ENCODE measurements at places on chromosomes 11 and 22.
A peak's percentile ranks its signal among the peaks of the same experiment; 100 is the strongest.

DNA sequence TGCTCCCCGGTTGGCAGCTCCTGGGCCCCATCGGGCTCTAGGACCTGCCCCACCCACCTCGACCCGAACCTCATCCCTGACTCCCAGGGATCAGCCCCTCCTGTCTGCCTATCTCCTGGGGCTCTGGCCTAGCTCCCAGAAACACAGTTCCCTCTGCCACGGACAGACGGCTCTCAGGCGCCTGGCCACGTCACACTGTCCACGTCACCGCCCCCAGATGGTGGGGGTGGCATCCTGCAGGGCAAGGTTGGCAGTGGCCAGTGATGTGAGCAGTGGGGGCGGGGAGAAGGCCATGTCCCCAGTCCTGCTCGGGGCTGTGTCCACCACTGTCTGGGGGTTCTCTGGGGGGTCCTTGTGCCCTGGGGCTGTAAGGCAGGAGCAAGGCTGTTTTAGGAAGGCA, 29.2 kb downstream of the SYT7 start:
- DNase-seq: no peak

DNA sequence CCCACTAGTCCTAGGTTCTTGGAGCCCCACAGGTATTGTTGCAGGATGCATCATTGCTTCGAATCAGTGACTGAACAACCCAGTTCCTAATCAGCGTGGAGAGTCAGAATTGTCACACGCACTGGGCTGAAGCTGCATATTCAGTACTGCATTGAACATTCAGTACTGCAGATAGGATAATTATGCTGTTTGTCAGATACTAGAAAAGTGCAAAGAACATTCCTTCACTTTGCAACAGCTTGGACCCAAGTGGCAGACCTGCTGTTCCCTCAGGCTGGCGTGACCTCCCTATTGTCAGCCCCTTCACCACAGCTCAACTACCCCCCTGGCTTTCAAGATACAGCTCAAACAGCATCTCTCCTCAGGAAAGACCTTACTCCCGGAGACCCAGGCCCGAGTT, 27.6 kb downstream of the NF2 start:
- no peak for DNase-seq

- DNase-seq: no peak
These were observed 334.5 kb downstream of the CTTN start for GRCh38 chr11:70732881-70733196.

DNA sequence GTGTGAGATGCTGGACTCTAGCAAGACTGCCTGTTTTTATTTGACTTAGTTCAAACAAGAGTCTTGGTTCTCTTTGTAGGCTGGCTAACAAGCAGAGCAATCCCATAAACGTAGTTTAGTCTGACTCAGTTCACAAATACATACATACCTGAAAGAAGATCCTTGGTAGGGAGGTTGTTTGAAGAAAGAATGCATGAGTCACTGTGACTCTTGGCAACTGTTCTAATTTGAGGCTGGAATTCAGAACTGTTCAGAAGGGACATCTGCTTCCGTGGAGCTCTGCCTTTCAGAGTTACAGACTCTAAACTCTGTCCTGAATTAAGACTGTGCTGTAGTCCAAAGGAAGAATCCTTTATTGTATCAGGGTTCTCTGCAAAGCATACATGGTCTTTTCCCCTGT, 32.2 kb downstream of the C2CD3 start:
- DNase-seq: peak; percentile 34

- no peak for DNase-seq
These were observed 15.9 kb downstream of the MOGAT2 start for GRCh38 chr11:75733431-75734107.

GRCh38 chr22:43447380-43447779, 35.6 kb downstream of the MPPED1 start:
- no peak for DNase-seq

GRCh38 chr22:47176573-47177333, 414.3 kb downstream of the TBC1D22A start:
- no peak for DNase-seq

DNA sequence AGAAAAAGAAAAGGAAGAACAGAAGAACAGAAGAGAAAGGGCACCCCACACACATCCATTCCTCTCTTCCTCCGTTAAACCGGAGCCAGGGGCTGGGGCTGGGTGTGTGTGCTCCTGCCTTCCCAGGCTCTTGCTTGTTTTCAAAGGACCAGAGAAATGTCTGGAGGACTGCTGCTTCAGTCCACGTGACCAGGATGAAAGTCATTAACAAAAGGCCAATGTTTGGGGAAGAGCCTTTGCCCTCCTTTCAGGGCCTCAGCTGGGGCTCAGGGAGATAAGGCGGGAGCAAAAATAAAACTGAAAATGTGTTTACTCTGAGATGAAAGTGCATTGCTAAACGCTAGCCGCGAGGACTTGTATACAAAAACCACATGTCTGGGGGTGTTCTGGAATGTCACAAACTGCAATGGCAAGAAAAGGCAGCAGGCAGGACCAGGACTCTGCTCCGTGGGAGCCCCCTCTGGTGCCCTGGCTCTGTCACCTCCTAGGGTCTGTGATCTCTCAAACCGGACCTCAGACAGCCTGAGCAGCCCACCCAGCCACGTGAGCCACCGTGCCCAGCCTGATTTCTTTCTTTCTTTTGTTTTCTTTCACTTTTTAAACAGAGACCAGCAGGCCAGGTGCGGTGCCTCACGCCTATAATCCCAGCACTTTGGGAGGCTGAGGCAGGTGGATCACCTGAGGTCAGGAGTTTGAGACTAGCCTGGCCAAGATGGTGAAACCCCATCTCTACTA, 31.6 kb upstream of the MYH9 start:
- DNase-seq: no peak

DNA sequence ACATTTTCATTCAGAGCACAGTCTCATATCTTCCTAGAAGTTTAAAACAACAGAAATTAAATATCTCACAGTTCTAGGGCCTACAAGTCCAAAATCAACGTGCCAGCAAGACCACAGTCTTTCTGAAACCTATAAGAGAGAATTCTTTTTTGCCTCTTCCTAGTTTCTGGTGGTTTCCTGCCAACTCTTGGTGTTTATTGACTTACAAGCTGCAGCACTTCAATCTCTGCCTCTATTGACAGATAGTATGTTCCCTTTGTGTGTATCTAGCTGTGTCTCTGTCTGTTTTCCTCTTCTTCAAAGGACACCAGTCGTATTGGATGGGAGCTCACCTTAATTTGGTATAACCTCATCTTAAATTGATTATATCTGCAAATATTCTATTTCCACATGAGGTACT, 347.5 kb downstream of the DCDC1 start:
- DNase-seq: no peak

GRCh38 chr11:57779276-57779675, 17.7 kb downstream of the CTNND1 start:
- no peak for DNase-seq

DNA sequence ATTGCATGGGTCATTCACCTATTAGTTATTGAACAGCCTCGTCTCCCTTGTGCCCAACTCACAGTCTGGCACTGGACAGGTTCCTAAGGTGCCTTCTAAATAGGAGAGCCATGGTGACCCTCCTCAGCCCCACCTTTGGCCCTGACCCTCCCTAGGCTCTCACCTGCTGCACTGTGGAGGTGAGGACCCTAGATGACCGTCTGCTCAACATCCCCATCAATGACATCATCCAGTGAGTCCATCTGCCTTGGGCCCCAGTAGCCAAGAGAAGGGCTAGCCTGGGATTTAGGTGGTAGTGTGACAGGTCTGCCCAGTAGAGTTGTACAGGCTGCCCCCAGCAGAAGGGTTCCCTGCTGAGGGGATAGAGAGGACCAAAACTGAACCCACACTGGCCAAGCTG, 13.6 kb downstream of the UCP2 start:
- DNase-seq: no peak

DNA sequence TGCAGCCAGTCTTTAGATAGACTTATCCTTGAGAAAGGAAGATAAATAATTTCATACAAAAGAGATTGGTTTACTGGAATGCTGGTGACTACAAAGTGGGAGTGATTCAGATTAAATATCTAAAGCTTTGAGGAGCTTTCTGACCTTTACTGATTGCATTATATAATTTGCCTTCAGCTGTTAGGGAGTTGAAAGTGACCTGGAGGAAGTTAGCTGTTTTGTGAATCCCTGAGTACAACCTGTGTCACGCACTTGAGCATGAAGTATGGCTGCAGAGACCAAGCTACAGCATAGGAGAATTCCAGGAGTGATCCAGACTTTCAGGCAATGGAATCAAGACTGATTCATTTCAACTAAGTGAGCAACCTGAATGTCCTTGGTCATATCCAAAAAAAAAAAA, 1848.3 kb upstream of the RAG2 start:
- no peak for DNase-seq

- DNase-seq: no peak
These were observed 53.5 kb downstream of the COMMD9 start for GRCh38 chr11:36235750-36236149.

- DNase-seq: no peak
These were observed 144.9 kb downstream of the HIPK3 start for GRCh38 chr11:33402066-33402465.

- no peak for DNase-seq
These were observed 35.0 kb downstream of the TPBGL start for GRCh38 chr11:75275581-75275980.

DNA sequence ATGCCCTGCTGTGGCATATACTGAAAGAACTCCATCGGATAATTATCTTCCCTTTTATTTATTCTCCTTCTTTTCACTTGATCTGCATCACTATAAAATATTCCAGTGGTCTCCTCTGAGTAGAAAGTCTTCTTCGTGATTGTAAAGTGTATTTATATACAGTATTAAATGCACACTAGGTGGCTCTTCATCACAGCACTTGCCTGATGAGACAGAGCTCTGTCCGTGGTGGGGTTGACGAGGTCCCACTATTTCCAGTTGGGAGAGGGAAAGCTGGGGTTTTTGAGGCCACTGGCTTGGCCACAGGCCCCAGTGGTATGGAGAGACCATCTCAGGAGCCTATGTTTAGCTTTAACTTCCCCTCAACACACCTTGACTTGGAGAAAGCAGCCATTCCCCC, 31.6 kb upstream of the ZBTB16 start:
- no peak for DNase-seq

GRCh38 chr22:24727218-24727851, 47.2 kb downstream of the PIWIL3 start:
- no peak for DNase-seq

DNA sequence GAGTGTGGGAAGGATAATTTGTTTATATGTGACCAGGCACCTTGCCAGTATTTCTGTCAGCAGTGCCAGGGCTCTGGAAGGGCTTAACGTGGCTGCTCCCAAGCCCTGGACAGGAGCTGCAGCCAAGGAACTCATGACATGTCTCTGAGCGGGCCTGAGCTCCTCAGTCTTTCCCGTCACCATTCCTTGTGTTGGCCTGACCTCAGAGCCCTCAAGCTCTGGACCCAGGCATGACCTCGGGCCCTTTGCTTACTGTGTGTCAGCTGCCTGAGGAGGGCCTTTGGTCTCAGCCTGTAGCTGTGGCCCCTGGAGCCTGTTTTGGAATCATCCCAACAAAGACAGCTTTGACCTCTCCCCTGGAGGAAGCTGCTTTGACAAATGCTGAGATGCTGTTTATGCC, 264.1 kb upstream of the PLET1 start:
- no peak for DNase-seq

- no peak for DNase-seq
These were observed 57.5 kb downstream of the RPUSD4 start for GRCh38 chr11:126153972-126154371.

DNA sequence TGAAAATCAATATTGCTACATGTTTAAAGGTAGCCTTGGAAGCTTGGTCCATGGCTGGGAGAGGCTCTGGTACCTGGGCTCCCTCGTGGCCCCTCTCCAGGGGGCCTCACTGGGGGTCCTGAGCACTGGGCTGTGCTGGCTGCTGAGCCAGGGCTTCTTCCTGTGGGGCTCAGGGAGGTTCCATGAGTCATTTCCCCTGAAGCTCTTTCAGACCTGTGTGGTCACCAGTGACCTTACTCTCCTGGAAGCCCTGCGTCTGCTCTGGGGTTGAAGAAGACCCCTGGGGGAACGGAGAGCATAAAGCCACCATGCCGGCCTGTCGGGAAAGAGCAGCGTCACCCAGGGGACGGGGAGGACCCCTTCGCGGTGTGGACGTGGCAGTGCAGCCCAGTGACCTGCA, 389.0 kb downstream of the TBC1D22A start:
- no peak for DNase-seq

- DNase-seq: no peak
These were observed 23.4 kb downstream of the PPM1F start for GRCh38 chr22:21929253-21929652.

DNA sequence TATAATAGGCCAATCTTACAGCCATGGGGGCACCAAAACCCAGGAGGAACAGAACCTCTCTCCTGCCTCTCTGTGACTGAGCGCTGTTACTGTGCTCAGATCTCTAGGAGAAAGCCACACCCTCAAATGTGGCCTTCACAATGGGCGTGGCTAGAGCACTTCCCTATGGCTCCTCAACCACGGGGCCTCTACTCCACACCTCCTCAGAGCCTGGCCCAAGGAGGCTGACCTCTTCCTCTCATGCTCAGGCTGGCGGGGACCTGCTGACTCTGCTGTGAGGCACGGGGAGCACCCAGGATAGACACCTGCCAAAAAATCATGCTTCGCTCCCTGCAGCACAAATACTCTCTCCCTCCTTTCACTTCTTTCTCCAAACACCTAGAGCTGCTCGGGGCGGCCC, 41.0 kb downstream of the C11orf58 start:
- DNase-seq: no peak

Data from 8988T (cell line).